ENCODE measurements at places on chromosomes 5 and 9.
A peak's percentile ranks its signal among the peaks of the same experiment; 100 is the strongest.

GRCh38 chr9:86670536-86670935 lies 276.8 kb downstream of the GAS1 start:
- DNase-seq, result no peak

GRCh38 chr9:134390537-134390936 lies 64.3 kb downstream of the RXRA start:
- peak; percentile 60 for DNase-seq

GRCh38 chr5:42582723-42583122 lies 159.5 kb downstream of the GHR start:
- DNase-seq, result no peak

DNA sequence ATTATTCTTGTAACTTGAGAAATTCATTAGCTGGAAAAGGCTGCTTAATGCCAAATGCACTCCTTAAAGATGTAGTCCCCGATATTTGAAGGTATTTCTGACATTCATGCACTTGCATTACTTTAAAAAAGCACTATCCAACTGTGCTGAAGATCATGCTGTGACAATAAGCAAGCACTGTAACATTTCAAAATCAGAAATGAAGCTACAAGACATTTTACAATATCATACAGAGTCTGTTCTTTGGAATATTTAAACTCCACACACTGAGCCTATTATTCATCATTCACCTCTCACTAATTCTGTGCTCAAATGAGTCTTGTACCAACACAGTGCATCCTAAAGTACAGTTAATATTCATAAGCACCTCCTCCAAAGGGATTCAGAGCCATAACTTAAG lies 413.2 kb downstream of the CETN3 start:
- DNase-seq, result no peak

- DNase-seq, result no peak
Measured at GRCh38 chr9:111925784-111926183, 29.2 kb downstream of the UGCG start.

- DNase-seq, result no peak
Measured at GRCh38 chr9:134643222-134643671, 1.6 kb downstream of the COL5A1 start.

- no peak for DNase-seq
Measured at GRCh38 chr5:122156724-122157325, 27.5 kb downstream of the ZNF474 start.

DNA sequence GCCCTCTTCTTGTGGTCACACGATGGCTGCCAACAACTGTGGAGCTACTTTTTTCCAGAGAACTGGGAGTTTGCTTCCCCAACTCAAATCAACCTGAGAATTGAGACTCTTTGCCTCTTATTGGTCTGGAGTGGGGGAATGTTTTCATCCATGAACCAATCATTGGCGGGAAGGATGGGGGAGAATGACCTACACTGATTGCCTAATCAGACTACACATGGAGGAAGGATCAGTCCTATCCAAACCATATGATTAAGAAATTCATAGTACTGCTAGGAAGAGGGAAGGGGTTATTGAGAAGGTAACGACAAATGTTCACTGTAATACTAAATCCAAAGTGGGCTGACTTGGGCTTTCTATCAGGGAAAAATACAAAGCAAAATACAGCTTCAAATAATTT lies 7.9 kb upstream of the KIF2A start:
- DNase-seq, result no peak

- no peak for DNase-seq
Measured at GRCh38 chr9:98147582-98147981, 28.6 kb upstream of the TRIM14 start.

GRCh38 chr5:107395632-107396350 lies 274.9 kb downstream of the EFNA5 start:
- no peak for DNase-seq

DNA sequence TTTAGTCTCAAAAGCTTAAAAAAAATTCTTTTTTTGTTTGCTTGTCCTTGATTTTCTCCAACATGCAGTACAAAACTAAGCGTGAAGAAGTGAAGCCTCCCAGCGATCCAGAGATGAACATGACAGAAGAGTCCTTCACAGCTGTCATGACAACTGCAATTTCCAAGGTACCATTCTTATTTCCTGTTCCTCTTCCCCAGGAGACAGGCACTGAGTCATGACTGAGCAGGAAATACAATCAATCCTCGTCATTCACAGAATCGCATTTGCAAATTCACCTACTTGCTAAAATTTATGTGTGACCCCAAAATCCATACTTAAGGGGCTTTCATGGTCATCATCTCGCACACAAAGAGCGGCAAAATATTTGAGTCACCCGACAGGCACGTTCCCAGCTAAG lies 77.3 kb downstream of the SLC1A1 start:
- DNase-seq, result no peak

DNA sequence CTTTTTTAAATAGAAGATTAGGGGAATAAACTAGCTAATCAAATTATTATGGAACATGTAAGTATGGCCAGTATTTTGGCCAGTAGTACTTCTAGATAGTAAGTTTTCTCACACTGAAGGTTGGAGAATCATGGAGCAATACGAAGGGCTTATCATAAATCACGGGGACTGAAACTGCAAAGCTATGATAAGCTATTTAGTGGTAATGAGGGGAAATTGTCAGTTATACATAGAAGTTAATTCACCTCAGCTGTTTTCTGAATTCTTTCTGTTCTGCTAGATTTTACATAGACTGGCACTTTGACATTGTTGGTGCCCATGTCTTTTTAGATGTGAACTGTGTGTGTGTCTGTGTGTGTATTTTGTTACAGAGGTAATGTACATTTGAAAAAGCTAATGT lies 34.5 kb upstream of the FAM151B start:
- DNase-seq, result no peak

DNA sequence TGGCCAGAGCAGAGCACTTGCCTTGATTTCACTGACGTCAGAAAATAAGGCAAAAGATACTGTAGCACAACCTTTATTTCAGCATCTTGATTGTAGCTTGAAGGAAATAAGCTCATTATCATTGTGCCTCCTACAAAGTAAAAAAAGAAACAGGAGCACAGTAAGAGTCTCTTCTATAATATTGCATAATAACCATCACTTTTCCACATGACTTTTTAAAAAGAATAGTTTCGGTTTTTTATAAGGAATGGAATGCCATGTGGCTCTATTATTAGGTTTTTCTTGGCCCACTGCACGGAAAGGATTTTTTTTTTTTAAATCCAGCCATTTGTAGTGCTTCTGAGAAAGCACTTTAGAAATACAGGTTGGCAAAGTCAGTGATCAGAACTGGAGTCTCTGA lies 655.3 kb downstream of the LRRC70 start:
- DNase-seq, result no peak

GRCh38 chr5:116699332-116699731 lies 124.7 kb upstream of the SEMA6A start:
- no peak for DNase-seq

- no peak for DNase-seq
Measured at GRCh38 chr5:135019314-135019713, 14.7 kb downstream of the PITX1 start.

DNA sequence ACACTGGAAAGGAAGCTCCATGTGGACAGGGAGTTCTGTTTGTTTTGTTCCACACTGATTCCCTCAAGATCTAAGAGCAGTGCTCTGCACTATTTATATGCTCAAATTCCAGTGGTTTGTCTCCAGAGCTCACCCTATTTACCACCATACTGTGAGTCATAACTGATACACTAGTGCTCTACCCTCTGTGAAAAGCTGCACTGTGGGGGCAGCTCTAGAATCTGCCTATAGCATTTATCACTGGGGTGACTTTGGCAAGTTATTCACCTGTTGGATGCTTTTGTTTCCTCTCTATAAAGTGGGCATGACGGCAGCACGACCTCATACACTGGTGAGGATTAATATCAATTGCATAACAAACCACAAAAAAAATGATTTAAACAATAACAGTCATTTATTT lies 307.8 kb downstream of the NR2F1-AS1 start:
- no peak for DNase-seq

GRCh38 chr9:89177944-89178829 lies at the start of gene SHC3:
Gene SHC3 (minus strand): TSS chr9:89178818. CDS start chr9:89178460, 358 bp downstream.
- DNase-seq, result no peak

GRCh38 chr9:135790850-135791249 lies 88.9 kb downstream of the KCNT1 start:
- DNase-seq, result no peak

GRCh38 chr5:99600952-99601351 lies 672.1 kb upstream of the CHD1 start:
- DNase-seq, result no peak

DNA sequence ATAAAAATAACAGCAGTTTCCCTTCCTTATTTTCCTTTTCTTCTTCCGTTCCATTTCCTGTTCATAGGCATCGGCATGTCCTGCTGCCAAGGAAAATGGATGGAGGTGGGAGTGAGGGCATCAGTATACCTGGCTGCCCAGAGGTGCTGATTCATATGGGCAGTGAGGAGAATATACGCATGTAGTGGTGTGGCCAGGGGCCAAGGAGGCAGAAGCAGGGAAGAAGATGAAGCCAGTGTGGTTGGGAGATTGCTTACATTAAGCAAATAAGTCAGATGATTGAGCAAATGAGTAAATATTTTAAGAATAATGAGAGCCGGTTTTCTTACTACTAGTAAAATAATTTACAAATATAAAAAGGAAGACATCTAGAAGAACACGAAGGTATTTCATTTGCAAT lies 344.9 kb upstream of the PAPPA start:
- no peak for DNase-seq

DNA sequence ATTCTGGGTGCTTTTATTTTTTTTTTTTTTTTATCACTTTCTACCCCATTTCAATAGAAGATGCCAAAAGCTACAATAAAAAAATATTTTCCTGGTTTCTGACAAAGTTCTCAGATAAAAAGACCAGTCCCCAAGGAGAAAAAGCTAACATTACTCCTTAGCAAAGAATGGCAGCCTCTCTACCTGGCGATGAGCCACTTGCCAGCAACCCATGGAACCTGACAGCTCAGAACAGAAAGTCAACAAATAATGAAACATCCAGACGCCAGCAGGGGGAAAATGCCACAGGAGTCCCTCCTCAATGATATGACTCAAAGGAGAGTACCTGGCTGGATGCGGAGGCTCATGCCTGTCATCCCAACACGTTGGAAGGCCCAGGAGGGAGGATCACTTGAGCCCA lies 123.2 kb downstream of the MYO10 start:
- DNase-seq, result no peak

- DNase-seq, result no peak
Measured at GRCh38 chr5:1917830-1918487, 35.2 kb upstream of the IRX4 start.

- no peak for DNase-seq
Measured at GRCh38 chr5:142455856-142456255, 131.0 kb upstream of the SPRY4 start.
